GM12864 (cell line): ENCODE measurements at places on chromosomes 1 and 21.
A peak's percentile ranks its signal among the peaks of the same experiment; 100 is the strongest.

DNA sequence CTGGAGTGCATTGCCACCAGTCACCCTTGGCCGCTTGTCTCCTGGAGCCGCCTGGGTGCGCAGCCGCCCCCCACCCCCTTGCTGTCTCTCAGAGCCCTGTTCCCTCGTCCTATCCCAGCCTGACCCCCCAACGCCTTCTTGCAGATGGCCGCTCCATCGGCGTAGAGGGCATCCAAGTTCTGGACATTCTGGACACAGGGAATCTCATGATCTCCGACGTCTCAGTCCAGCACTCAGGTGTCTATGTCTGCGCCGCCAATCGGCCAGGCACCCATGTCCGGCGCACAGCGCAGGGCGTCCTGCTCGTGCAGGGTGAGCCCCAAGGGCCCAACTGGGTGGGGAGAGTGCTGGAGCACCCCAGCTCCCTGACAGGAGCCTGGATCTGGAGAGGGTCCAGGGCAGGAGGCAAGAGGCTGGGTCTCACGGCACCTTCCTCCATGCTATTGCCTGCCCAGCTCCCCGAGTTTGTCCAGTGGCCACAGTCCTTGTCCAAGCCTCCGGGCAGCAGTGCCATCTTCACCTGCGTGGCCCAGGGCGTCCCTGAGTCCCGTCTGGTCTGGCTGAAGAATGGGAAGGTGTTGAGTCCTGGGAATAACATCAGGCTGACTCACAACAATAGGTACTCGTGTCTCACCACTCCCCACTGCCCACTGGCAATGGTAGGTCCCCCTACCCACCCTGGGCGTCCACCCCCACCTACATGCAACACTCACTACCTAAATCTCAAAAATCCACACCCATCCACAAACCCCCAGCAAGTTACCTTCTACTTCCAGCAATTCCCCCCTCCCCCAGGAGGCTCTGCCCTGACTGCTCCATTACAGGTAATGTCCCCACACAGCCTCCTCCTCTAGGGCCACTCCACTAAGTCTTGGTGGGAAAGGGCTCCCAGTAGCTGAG is 24.6 kb downstream of the SLC27A3 start:
- DNase-seq: no peak

DNA sequence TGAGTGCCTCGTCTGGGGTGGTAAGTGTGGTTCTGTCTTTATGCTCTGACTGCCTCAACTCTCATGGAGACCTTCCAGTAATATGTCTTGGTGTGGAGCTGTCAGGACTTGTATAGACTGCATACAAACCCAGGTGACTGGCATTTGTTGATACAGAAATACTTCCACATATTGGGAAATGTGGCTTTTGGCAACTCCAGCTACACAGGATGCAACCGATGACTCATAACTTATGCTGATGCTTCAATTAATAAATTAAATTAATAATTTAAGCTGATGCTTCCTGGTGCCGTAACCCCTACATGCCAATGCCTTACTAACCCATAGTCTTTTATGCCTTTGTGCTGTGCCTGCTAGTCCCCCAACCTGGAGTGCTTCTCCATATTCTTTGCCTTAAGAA is 72.3 kb upstream of the ARTN start:
- DNase-seq: no peak

GRCh38 chr1:57520743-57521515 is 97.1 kb upstream of the DAB1 start:
- DNase-seq: no peak

- no peak for DNase-seq
These were observed 192.3 kb downstream of the AMY1C start for GRCh38 chr1:103942029-103942428.

GRCh38 chr1:165060285-165060793 is 296.2 kb downstream of the LMX1A start:
- no peak for DNase-seq

DNA sequence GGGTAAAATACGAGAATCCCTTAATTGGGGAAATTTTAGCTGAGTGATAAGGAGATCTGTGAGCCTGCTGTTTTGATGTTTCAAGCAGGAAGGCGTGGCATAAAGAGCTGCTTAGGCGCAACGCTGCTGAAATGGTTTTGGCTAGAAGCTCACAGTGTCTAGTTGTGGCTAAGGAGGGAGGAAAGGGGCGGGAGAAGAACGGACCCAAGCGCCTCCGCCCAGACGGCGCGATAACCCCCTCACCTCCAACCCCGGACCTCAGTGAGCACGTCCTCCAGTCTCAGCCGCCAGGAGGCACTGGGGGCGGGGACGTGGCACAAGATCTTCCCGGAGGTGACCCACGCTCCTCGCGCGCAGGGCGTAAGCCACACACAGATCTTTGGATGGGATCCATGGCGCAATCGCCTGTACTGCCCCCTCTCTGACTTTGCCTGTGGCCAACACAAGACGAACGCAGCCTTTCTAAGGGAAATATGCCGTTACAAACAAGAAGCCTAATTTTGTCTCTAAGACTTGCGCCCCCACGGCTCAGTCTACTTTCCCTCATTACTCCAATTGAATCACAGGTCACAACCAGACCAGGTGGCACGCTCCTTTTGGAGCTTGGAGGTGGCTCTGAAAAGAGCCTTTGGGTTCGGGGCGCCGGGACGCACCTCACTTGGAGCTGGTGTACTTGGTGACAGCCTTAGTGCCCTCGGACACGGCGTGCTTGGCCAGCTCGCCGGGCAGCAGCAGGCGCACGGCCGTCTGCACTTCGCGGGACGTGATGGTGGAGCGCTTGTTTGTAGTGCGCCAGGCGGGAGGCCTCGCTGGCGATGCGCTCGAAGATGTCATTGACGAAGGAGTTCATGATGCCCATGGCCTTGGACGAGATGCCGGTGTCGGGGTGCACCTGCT is 23.4 kb upstream of the RNF187 start:
- peak; percentile 76 for DNase-seq

GRCh38 chr1:21779613-21780521 is 3.1 kb downstream of the USP48 start:
- peak; percentile 94 for DNase-seq

GRCh38 chr1:180167721-180168467 is 13.2 kb downstream of the QSOX1 start:
- DNase-seq: no peak

- DNase-seq: no peak
These were observed 44.3 kb downstream of the TMEM51 start for GRCh38 chr1:15197591-15198447.

- no peak for DNase-seq
These were observed 1.8 kb downstream of the PLPP3 start for GRCh38 chr1:56577406-56578137.

GRCh38 chr1:43975249-43975961 is 645 bp downstream of the ATP6V0B start:
- DNase-seq: no peak

- DNase-seq: no peak
These were observed 36.3 kb upstream of the PAXBP1 start for GRCh38 chr21:32807717-32808380.

- DNase-seq: peak; percentile 92
These were observed 30.8 kb upstream of the ABCG1 start for GRCh38 chr21:42187976-42188653.

DNA sequence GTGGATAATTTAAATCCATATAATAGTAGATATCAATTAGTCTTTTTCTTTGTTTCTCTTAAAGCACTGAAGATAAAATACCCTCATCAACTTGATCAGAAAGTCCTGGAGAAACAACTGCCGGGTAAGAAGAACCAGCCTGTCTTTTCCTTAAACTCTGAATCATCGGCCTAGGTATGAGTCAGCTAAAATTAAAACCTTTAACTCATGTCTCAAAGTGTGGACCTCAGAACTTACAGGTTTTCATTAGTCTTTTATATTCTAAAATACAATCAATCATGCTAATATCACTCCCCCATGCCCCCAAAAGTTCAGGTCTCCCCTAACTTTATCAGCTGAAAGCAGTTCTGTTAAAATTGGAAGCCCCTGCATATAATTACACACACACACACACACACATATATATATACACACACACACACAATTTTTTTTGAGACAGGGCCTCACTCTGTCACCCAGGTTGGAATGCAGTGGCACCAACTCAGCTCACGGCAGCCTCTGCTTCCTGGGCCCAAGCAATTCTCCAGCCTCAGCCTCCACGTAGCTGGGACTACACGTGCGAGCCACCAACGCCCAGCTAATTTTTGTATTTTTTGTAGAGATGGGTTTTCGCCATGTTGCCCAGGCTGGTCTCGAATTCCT is 61.3 kb downstream of the B3GALNT2 start:
- no peak for DNase-seq

- no peak for DNase-seq
These were observed 59.0 kb downstream of the MTR start for GRCh38 chr1:236853921-236854604.

GRCh38 chr21:20016435-20017005 is 981.7 kb upstream of the NCAM2 start:
- DNase-seq: no peak

DNA sequence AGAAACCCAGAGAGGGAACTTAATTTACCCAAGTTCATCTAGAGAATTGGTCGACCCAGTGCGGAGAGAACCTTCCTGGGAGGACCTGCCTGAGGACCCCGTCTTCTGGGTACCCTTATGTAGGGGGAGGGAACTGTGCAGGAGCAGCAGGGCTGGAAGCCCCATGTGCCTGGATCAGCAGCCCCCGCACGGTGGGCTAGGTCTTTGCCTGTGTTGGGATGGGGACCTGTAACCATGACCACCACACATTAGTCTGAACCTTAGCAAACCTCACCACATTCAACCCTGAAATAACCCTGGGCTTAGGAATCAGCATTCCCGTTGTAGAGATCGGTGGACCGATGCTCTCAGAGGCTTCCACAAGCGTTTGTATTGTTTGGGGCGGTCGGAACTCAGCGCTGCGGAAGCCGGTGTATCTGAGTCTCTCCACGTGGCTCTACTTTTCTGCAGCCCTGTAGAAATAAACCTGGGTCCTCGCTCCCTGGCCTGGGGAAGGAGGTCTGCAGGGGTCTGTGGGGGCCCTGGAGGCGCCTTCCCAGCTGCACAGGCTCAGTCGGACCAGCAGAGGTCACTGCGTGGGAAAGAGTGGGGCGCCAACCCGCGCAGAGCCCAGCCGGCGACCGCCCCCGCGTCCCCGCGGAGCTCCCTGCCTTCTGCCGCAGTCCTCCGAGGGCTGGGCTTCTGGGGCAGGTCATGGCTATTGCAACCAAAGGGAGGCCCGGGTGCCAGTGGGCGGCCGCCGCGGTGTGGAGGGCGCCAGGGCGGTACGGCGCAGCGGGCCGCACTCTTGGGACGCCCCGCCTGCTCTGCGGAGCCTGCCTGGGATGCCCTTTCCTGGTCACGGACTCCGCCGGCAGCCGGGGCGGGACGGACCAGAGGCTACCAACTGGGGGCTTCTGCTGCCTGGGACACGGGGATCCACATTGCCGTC is 36.2 kb upstream of the KCNA10 start:
- DNase-seq: no peak

GRCh38 chr1:186304982-186305949 is 69.8 kb downstream of the TPR start:
- DNase-seq: no peak

- DNase-seq: peak; percentile 31
These were observed at the start of gene ZNF362 for GRCh38 chr1:33256471-33257206. Gene ZNF362 (plus strand): TSS chr1:33256492. CDS start chr1:33270575, 14,083 bp downstream.

GRCh38 chr1:59368008-59368670 is 71.2 kb downstream of the FGGY start:
- DNase-seq: no peak

DNA sequence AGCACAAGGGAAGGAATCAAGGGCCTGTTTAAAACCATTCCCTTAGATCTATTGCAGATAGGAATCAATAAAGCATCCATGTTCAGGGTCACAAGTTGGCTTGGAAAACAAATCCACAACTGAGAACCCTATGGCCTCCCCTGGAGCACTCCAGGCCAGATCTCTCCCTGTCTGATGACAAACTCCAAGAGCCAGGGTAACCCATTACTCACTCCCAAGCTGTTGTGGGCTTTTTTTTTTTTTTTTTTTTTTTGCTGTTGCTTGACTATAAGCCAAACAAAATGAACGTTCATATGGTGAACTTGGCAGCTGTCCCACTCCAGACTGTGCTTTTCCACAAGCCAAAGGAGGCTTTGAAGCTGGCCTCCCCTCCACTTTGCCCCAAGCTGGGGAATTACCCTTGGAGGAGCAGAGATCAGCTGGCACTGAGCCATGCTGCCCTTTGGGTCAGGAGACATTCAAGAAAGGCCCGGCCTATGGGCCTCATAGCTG is 35.7 kb upstream of the VAV3 start:
- DNase-seq: no peak

DNA sequence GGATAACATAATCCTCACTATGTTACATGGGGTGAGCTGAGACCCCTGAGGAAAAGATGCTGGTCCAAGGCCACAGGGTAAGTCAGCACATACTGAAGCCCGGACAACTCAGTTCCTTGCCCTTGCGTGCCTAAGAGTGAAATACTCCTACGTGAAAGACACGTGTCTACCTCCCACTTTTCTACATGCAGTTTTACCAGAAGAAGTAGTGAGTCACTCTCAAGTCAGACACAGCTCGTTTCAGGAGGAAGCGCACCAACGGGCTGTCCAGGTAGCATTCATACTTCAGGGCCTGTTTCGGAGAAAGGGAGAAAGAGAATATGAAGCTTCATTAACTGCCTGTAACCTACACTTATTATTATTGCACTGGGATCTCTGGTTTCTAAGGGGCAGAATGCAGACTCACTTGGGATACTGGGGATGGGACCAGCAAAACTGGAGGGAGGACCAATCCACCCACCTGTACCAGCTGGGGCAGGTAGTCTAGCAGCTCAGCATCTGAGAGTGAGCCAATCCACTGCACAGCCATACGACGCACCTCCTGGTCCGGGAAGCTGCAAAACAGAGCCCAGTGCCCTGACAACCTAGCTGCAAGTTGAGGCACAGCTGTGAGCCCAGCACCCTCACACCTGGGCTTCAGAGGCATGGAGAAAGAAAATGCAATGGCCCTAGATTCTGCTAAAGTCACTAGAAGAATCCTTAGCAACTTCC is 32.4 kb upstream of the PPP1R15B start:
- DNase-seq: no peak

DNA sequence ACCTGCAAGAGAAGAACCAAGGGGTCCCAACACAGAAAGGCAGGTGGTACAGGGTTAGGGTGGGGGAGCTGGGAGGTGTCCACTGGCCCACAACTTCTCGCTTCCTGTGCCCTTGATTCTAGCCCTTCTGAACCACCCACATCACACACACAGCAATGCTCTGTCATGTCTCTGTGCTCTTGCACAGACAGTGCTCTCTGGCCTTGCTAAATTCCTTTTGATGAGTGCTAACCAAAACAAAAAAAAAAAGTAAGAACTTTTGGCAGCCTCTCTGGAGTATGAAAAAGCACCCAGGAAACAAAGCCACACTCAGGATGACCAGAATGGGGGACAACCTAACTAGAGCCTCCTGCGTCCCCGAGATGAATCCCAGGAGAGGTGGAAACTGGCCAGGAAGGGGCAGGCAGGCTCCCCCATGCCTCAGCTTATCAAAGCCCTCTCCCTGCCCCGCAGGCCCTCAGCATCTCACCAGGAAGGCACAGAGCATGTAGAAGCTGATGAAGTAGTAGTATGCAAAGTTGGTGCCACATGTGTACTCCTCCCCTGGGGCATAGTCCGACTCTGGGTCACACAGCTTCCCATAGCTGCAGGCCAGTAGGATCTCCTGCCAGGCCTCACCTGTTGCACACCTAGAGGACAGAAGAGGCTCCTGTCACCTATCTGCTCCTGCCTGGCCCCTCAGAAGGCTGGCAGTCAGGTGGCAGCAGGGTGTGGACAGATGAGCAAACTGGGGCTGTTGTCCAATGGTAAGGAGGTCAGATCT is 27.2 kb upstream of the KIF21B start:
- DNase-seq: no peak
